Occipital lobe (tissue), 3 donors: ENCODE measurements at places on chromosomes 7 and 10.

GRCh38 chr10:14678637-14679036 lies 96.1 kb downstream of the FAM107B start:
- no peak for DNase-seq

- no peak for DNase-seq
Observed at GRCh38 chr7:159125104-159125954, 19.3 kb downstream of the VIPR2 start.

DNA sequence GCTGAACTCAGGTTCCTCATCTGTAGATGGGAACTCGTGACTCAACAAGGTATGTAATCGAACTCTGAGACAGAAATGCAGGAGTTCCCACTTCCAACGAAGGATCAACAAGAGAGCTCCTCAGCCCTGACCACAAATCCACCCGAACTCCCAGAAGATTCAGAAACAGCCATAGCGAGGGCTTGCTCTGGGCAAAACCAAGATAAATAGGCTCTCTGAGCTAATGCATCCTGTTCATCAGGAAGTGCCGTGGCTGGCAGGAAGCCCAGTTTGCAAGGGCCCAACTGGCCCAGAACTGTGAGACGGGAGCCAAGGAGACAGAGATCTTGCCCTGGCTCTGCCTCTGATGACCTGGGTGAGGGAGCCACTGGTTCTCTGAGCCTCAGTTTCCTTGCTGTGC lies 141.7 kb upstream of the PFKP start:
- DNase-seq = no peak

GRCh38 chr10:129605266-129605985 lies 138.4 kb downstream of the MGMT start:
- DNase-seq = no peak

- DNase-seq = no peak
Observed at GRCh38 chr10:130015075-130015695, 51.1 kb upstream of the EBF3 start.
